ENCODE measurements at places on chromosomes 6 and 20. TPM values are rescaled to one million over a fixed set of nuclear protein-coding genes. Genes with fewer than 3 reads are reported as not detected.

GRCh38 chr6:166504100-166504499 lies 82.4 kb downstream of the RAMACL start:
- DNase-seq: no peak

DNA sequence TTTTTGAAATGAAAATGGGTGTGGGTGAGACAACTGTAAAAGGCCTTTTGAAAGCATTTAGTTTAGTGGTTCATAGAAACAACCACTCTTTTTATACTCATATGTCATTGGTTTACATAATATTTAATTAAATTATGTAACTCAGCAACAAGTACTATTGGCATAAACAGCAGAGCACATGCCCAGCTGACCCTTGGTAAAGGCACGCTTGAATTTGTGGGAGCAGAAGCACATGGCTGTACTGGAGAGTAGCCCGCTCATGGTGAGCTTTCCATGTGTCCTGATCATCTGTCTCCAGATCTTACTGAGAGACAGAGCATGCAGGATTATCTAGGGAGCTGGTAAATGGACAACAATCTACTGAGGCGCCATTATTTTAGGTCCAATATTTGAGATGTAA lies 17.1 kb upstream of the KLHL31 start:
- H3K27me3 ChIP-seq: peaks cover 2% of the 10 kb centered on the region
- no peak overlapping the region for H3K27ac ChIP-seq
- H3K36me3 ChIP-seq: no peaks in the 10 kb centered on the region
- no peaks in the 10 kb centered on the region for H3K4me1 ChIP-seq
- H3K4me3 ChIP-seq: no peak overlapping the region
- no peak for DNase-seq

DNA sequence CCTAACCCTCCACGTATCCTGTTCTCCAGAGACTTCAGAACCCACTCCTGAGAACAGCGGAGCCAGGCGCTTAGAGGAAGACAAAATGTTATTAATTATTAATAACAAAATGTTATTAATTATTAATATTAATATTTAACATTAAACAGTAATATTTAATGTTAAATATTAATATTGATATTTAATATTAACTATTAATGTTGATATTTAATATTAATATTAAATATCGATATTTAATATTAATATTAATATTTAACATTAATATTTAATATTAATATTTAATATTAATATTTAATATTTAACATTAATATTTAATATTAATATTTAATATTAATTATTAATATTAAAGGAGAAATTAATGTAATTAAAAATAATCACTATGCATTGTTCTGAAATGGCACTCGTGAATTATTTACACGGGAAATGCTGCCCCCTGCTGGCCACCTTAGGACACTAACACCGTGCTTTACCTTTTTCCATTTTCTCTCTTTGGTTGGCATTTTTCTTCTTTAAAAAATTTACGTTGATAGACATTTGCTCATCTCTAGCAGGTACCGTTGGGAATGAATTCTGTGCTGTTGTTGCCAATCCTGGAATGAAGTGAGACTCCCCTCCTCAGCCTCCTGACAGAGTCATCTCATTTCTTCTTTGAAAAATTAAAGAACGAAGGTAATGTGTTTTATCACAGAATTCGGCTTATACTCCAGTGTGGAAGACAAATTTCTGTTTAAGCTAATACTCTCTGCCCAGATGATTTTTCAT lies 7.5 kb upstream of the GGTLC1 start:
- H3K27me3 ChIP-seq: peaks cover 9% of the 10 kb centered on the region
- no peaks in the 10 kb centered on the region for H3K36me3 ChIP-seq
- H3K4me1 ChIP-seq: no peaks in the 10 kb centered on the region
- H3K4me3 ChIP-seq: no peak overlapping the region
- no peak overlapping the region for H3K27ac ChIP-seq

- H3K27ac ChIP-seq: no peak overlapping the region
- peaks cover 29% of the 10 kb centered on the region for H3K36me3 ChIP-seq
- no peaks in the 10 kb centered on the region for H3K27me3 ChIP-seq
- H3K4me1 ChIP-seq: peaks cover 28% of the 10 kb centered on the region
These were observed 88.4 kb downstream of the RTN4IP1 start for GRCh38 chr6:106540907-106541306.

- no peak overlapping the region for H3K4me3 ChIP-seq
- no peaks in the 10 kb centered on the region for H3K4me1 ChIP-seq
- peaks cover 8% of the 10 kb centered on the region for H3K27me3 ChIP-seq
- H3K27ac ChIP-seq: no peak overlapping the region
- no peak for DNase-seq
- H3K36me3 ChIP-seq: peaks cover 4% of the 10 kb centered on the region
These were observed 17.6 kb downstream of the TFAP2B start for GRCh38 chr6:50836231-50836630.

GRCh38 chr6:17015551-17016381 lies 86.1 kb upstream of the STMND1 start:
- peak overlapping the region; percentile 78 for H3K4me3 ChIP-seq
- peaks cover 22% of the 10 kb centered on the region for H3K27me3 ChIP-seq
- H3K36me3 ChIP-seq: no peaks in the 10 kb centered on the region

GRCh38 chr6:143401636-143402370 lies 48.7 kb downstream of the ADAT2 start:
- H3K4me1 ChIP-seq: peaks cover 36% of the 10 kb centered on the region
- DNase-seq: no peak
- H3K36me3 ChIP-seq: no peaks in the 10 kb centered on the region
- no peak overlapping the region for H3K27ac ChIP-seq

GRCh38 chr20:47677635-47678453 lies 107.4 kb downstream of the SULF2 start:
- peak; percentile 13 for DNase-seq
- H3K4me1 ChIP-seq: no peaks in the 10 kb centered on the region
- H3K4me3 ChIP-seq: no peak overlapping the region
- H3K27ac ChIP-seq: no peak overlapping the region

DNA sequence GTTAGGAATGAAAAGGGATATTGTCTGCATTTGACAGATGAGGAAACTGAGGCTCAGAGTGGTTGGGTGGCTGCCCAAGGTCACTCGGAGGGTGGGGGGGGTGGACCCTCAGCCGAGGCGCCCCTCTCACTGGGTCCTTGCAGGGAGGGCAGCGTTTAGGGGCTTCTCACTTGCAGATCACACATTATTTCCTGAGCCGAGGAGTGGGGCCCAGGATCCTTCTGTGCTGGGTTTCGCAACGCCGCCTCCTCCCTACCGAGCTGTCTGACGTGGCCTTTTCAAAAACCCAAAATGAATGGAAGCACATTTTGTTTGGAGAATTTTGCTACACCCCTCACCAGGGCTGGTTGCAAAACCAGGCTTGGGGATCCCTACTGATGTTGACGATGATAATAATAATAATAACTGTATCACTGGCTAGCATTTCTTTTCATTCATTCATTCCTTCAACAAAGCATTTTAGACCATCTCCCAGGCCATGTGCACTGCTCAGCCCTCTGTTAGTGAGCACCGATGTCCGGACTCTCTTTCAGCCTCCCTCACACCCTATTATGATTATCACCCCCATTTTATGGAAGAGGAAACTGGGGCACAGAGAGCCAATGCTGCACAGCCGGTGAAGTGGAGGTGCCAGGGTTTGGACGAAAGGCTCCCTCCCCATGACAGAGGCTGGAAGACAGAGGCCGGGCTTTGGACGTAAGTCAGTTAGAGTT lies 5.2 kb downstream of the DLGAP4 start:
- H3K27me3 ChIP-seq: peaks cover 2% of the 10 kb centered on the region
- peaks cover 2% of the 10 kb centered on the region for H3K4me1 ChIP-seq
- DNase-seq: no peak

- H3K27me3 ChIP-seq: peaks cover 2% of the 10 kb centered on the region
- no peak for DNase-seq
- H3K4me1 ChIP-seq: no peaks in the 10 kb centered on the region
- H3K4me3 ChIP-seq: no peak overlapping the region
These were observed 58.1 kb upstream of the KIF13A start for GRCh38 chr6:18045507-18045906.

GRCh38 chr20:44810061-44810390 lies 320 bp downstream of the RIMS4 start:
- H3K4me3 ChIP-seq: no peak overlapping the region
- H3K36me3 ChIP-seq: no peaks in the 10 kb centered on the region
- H3K27me3 ChIP-seq: peaks cover 8% of the 10 kb centered on the region
- H3K27ac ChIP-seq: no peak overlapping the region

- DNase-seq: no peak
- no peak overlapping the region for H3K4me3 ChIP-seq
- no peak overlapping the region for H3K27ac ChIP-seq
- peaks cover 6% of the 10 kb centered on the region for H3K4me1 ChIP-seq
These were observed 15.7 kb upstream of the DNAAF9 start for GRCh38 chr20:3423126-3423525.

DNA sequence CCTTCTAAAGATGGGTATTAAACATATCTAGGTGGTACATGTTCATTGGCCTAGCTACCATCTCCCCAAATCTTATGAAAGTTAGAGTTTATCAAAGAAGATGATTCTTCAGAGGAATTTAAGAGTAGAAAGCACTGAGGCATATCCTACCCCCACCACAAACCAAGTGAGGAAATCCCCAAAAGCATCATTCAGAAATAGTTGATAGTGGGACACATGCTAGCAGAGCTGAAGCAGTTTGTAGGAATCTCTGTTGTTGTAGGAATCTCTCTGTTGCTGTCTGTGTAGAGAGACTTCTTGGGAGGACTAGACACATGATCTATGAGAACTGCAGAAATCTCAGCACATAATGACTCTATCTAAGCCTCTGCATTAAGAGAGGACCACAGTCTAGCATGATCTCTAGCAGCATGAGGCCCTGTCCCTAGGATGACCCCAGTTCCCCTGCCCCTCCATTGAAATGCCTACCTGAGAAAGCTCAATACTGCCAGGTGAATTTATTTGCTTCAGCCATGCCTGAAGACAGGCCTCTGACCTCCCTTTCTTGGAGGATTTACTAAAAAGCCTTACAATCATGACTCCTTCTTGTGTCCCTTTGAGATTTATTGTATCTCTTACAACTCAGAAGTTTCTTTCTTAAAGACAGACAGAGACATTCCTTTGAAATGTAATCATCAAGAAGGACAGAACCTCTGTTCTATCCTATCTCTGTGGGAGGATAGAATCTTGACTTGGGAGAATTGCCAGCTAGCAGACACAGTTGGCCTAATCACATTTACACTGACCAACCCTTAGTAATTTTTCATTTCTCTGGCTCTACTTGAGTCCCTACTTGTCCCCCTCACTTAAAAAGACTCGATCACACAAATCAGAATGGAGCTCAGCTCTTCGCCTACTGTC lies 582.4 kb downstream of the PHF3 start:
- peaks cover 3% of the 10 kb centered on the region for H3K36me3 ChIP-seq
- H3K27me3 ChIP-seq: no peaks in the 10 kb centered on the region
- H3K4me1 ChIP-seq: no peaks in the 10 kb centered on the region
- no peak for DNase-seq
- H3K27ac ChIP-seq: no peak overlapping the region

DNA sequence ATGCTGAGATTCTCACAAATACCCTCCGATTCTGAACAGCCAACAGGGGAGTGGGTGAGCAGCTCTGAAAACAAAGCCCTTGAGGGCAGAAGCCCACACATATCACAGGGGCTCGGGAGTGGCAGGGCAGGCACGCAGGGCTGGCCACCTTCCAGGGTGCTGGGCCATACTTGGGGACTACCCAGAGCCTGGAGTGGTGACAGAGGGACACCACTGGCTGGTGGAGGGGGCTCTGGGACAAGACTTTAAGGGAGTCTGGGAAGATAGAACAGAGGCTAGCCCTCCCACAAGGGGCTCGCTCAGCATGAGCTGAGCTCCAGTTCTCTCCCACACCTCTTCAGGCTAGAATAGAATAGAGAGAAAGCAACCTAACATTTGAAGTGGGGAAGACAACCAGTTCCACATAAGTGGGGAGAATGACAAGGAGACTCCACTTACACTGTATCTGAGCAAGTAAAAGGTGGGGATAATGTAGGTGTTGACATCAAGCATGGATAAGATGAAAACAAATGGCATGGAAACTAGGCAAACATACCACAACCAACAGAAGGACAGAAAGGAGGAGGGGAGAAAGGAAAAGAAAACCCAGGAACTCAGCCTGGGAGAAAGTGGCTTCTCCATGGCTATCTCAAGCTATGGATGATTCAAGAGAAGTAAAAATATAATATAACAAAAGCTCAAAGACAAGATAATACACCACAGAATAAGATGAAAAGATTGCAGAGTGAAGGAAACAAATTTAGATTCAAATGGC lies 7.0 kb downstream of the PPIL1 start:
- no peak for DNase-seq
- no peak overlapping the region for H3K27ac ChIP-seq
- no peak overlapping the region for H3K4me3 ChIP-seq

DNA sequence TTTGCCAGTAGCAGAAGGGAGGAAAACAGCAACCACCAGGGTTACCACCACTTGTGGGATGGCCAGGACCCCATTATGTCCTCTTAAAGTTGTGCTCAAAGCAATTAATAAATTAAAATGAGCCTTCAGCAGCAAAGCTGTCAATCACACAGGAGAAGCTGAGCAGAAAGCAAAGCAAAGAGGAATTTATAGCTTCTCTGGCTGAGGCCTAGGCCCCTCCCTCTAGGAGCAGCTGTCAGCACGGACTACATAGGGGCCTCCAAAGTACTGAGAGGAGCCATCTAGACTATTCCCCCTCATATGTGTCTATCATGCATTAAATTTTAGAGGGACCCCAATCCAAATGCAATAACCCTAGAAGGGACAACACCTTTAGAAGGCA lies 6.4 kb downstream of the CCND3 start:
- peak overlapping the region; percentile 97 for H3K4me3 ChIP-seq
- H3K4me1 ChIP-seq: peaks cover 82% of the 10 kb centered on the region
- DNase-seq: no peak
- H3K36me3 ChIP-seq: peaks cover 44% of the 10 kb centered on the region
- H3K27me3 ChIP-seq: peaks cover 8% of the 10 kb centered on the region
- peak overlapping the region; percentile 95 for H3K27ac ChIP-seq

- peaks cover 63% of the 10 kb centered on the region for H3K36me3 ChIP-seq
- H3K27me3 ChIP-seq: peaks cover 2% of the 10 kb centered on the region
- H3K27ac ChIP-seq: no peak overlapping the region
- no peak overlapping the region for H3K4me3 ChIP-seq
These were observed 31.4 kb upstream of the GSTA4 start for GRCh38 chr6:53026526-53026925.

- H3K36me3 ChIP-seq: no peaks in the 10 kb centered on the region
- no peak for DNase-seq
- peaks cover 1% of the 10 kb centered on the region for H3K27me3 ChIP-seq
- no peak overlapping the region for H3K27ac ChIP-seq
These were observed 332.9 kb downstream of the TFAP2A start for GRCh38 chr6:10081957-10082356.

DNA sequence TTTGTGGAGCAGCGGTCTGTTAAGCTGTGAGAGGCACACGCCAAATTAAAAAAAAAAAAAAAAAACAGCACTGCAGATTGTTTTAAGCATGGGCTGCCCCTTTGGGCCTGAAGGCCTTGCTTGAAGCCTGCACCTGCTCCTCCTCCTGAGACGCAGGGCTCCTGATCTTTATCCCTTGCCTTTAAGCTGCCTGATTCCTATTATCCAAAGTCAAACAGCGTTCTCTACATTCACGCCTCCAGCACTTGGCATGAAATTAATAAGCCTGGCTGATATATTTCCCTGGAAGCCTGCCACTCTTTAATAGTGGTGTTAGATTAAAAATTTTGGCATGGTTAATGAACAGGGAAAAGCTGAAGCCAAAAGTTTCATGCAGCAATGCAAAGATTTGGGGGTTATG lies 163.9 kb downstream of the FAXC start:
- H3K27me3 ChIP-seq: peaks cover 1% of the 10 kb centered on the region
- no peaks in the 10 kb centered on the region for H3K4me1 ChIP-seq
- DNase-seq: no peak
- no peaks in the 10 kb centered on the region for H3K36me3 ChIP-seq
- H3K4me3 ChIP-seq: no peak overlapping the region

Gene MICA
- 5.7 TPM for polyA plus RNA-seq

Gene AKAP12
- polyA plus RNA-seq: not detected

All from immature natural killer cell (primary cell).